ENCODE measurements at places on chromosomes 7 and 10.

GRCh38 chr7:26413007-26413691, 121.5 kb downstream of the SNX10 start:
- no peak for DNase-seq

GRCh38 chr7:18639711-18640110, 144.2 kb downstream of the HDAC9 start:
- DNase-seq = no peak

- no peak for DNase-seq
These were observed 139.9 kb downstream of the BUB3 start for GRCh38 chr10:123294109-123294508.

- DNase-seq = no peak
These were observed 20.3 kb upstream of the PAX2 start for GRCh38 chr10:100725071-100725471.

GRCh38 chr10:35493196-35494118, 111.7 kb upstream of the GJD4 start:
- DNase-seq = no peak

DNA sequence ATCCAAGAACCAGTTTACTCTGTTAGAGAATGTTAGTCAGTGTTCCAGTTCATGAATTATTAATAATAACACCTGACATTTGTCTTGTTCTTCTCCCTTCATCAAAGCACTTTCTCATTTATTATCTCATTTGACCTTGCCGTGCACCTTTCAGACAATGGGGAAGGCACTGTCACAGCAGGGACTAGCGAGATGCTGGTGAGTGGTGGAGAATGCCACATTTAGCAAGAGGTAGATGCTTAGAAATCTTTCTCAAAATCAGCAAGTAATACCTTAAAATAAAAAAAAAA, 34.2 kb upstream of the XRCC2 start:
- no peak for DNase-seq

DNA sequence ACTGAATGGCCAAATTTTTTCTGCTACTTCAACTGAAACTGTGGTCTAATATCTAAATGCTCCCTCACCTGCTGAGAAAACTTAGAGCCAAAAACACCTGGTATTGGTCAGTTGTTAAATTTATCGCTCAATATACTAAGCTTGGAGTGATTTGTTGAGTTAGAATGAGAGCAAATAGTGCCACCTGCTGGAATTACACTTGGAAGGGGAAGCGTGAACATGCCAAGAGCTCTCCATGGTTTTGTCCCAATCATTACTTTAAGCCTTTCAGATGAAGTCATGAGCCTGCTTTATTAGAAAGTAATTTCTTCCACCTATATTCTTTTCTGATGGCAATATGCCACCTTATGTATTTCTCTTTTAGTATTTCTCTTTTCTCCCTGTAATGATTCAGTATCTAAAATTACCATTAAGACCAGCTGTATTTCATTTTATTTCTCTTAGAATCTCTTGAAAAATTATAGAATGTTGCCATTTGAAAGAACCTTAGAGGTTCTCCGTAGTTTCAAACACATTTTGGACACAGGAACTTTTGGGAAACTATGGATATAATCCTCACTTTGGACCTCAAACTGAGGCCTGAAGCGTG, 447.8 kb upstream of the C7orf33 start:
- DNase-seq = peak; percentile 3

GRCh38 chr7:99012722-99013121, 131.2 kb downstream of the SMURF1 start:
- DNase-seq = no peak

GRCh38 chr7:36599645-36600313, 124.5 kb downstream of the AOAH start:
- no peak for DNase-seq

DNA sequence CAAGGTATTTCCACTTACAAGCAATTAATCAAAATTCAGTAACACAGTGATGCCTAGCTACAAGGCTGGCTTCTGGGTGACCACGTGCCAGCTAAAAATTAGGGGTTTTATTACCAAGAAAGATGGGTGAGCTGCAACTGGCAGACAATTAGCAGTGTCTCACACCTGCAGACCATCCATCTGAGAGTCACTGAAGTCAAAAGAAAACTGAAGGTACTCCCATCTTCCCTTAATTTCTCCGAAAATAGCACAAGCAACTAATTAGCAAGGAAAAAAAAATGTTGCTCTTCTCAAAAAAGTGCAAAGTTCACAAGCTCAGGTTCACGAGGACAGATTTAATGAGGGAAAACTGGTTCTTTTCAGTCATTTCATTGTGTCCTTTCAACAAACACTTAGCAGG, 28.4 kb downstream of the RSU1 start:
- DNase-seq = no peak

GRCh38 chr10:86689146-86689545, 20.8 kb downstream of the LDB3 start:
- DNase-seq = no peak

GRCh38 chr10:22854935-22855421, 72.9 kb upstream of the ARMC3 start:
- DNase-seq = no peak

- DNase-seq = peak; percentile 20
These were observed 223.5 kb upstream of the PHYHIPL start for GRCh38 chr10:58952747-58953466.

GRCh38 chr7:155217634-155218033, 80.0 kb upstream of the INSIG1 start:
- no peak for DNase-seq

DNA sequence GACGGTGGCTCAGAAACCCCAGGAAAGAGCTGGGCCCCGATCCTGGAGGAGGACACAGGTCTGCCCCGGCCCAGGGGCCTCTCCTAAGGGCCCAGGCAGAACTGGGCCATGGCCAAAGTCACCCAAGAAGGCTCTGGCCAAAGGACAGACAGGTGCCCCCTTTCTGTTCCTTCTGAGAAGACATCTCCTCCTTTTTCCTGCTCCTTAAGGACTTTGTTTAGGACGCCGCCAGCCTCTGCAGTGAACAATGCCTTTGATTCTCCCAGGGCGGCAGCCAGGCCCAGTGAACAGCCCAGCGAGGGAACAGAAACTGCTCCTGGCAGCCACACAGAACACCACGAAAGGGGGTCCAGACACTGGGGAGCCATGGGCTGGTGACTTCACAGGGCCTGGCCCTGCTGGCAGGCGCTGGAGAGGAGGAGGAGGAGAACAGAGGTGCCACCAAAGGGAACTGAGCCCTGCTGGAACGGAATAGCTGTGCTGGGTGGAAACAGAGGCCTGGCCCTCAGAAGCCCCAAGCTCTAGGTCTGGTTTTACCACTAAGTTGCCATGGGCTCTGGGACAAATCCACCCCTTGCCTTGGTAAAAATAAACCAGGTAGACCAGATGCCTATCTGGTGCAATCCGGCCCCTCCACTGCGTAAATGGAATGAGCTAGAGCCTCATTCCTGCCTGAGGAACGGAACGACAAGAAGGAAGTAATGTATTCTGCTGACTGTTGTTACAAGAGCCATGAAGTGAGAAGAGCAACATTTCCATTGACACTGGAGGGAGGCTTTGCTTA, 163.3 kb upstream of the RHEB start:
- no peak for DNase-seq

GRCh38 chr10:100733329-100733728, 12.1 kb upstream of the PAX2 start:
- no peak for DNase-seq

DNA sequence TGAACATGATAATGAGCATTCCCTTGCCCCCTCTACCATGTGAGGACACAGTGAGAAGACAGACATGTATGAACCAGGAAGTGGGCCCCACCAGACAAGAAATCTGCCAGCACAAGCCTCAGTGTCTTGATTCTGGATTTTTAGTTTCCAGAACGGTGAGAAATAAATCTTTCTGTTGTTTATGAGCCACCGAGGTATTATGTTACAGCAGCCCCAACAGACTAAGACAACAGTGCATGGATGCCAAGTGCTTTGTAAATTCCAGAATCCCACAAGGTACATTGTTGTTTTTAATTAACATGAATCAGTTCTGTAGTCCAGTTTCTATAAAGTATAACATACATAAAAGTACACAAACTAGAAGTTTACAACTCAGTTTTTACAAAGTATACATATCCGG, 162.2 kb downstream of the ARHGAP21 start:
- no peak for DNase-seq

- DNase-seq = no peak
These were observed 63.2 kb downstream of the NHLRC2 start for GRCh38 chr10:113917636-113918035.

DNA sequence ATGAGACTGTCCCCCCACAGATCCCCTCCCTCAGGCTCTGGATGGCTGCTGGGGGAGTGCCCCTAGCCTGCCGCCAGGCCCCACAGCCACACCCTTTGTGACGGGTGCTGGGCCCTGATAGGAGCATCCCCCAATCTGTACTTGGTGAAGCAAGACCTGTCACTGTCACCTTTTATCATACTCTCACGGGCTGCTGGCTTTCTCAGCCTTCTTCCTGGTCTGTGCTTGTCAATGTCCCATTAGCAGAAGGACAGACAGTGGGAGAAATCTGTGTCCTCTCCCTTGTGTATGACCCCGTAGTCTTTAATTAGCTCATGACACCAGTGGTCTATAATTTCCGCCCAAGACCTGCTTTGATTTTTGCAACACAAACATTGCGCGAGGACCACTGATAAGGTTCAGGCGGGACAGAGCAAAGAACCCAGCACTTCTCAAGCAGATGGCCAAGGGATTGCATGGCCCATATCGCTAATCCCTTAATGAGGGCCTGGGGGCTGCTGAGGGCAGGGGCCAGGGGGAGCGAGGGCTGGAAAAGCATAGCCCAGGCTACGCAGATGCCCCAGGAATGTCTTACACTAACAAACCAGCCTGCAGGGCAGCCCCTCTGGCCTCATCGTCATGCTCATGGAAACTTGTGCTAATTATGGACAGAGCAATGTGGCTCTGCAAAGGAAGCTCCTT, 127.8 kb downstream of the PTPN20 start:
- no peak for DNase-seq

DNA sequence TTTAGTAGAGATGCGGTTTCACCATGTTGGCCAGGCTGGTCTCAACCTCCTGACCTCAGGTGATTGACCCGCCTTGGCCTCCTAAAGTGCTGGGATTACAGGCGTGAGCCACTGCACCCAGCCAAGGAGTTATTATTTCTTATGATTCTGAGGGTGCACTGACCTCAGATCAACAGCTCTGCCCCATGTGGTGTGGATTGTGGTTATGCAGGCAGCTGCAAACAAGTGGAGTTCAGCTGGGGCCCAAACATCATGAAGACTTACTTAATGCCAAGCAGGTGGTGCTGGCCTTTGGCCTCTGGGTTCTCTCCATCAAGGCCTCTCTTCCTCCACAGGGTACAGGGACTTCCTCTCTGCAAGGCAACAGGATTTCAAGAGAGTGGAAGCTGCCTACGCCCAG, 45.1 kb upstream of the OPTN start:
- DNase-seq = peak; percentile 20

GRCh38 chr7:16944936-16945335, 63.2 kb upstream of the AGR3 start:
- no peak for DNase-seq

GRCh38 chr7:116988363-116988989, 35.2 kb downstream of the ST7 start:
- DNase-seq = no peak

DNA sequence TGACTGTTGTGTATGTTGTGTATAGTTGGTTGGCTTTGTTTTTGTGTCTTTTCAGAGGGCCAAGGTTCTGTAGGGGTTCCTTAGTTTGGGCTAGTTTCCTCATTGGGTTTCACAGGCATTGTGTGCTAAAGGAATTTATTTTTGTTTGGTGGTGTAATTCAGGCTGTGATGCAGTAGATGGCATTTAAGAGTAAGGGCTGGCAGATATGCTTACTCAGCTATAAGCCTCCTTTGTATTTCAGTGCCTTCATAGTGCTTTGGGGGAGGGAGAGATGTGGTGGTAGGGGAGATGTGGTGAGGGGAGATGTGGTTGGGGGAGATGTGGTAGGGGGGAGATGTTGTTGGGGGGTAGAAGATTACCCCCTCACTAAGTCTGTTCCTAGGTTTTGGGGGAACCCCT, 91.7 kb downstream of the SLC25A40 start:
- no peak for DNase-seq

DNA sequence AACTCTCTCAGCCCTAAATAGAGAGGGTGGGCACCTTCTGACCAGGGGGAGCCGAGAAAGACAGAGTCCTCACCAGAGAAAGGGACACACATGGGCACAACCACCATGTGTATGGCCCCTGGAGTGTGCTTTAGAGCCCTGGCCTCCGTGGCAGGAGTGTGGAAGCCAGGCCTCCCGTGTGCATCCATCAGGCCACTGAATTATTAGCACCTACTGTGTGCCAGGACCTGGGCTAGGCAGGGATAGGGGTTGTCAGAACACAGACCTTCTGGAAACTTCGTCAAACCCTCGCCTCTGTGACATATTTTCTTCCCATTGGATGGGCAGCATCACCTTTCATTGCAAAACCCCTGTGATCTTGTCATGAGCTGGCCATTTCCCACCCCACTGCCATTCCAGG, 78.5 kb downstream of the ZMIZ1 start:
- DNase-seq = no peak

- DNase-seq = no peak
These were observed 26.4 kb downstream of the ZNRF2 start for GRCh38 chr7:30310674-30311362.

Data from smooth muscle cell of the brain vasculature (primary cell).